ENCODE measurements at places on chromosomes 16 and 17.

GRCh38 chr16:3509470-3509928 lies 8.7 kb downstream of the CLUAP1 start:
- peak; percentile 52 for DNase-seq

- DNase-seq, result no peak
Observed at GRCh38 chr17:74163271-74163821, 40.1 kb upstream of the RPL38 start.

DNA sequence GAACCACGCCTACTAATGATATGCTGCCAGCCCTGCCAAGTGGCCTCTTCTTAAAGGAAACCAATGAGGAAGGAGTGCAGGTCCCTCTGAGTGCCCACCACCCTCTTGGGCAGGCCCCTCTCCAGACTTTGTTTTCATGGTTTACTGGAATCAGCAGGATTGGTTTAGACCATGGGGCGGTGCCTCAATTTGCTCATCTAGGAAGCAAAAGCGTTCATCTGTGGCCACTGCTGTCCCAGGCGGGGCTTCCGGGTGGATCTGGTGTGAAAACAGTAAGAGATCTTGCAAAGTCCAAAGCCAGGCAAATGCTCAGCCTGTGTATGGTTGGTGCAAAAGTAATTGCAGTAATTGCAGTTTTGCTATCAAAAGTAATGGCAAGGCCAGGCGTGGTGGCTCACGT lies 71.3 kb downstream of the AMFR start:
- no peak for DNase-seq

- no peak for DNase-seq
Observed at GRCh38 chr17:4503283-4504025, 4.8 kb downstream of the SPNS2 start.

- DNase-seq, result peak; percentile 51
Observed at GRCh38 chr17:35449371-35449931, 885 bp upstream of the SLFN13 start.

- DNase-seq, result no peak
Observed at GRCh38 chr17:31390748-31391495, 553 bp upstream of the RAB11FIP4 start.

DNA sequence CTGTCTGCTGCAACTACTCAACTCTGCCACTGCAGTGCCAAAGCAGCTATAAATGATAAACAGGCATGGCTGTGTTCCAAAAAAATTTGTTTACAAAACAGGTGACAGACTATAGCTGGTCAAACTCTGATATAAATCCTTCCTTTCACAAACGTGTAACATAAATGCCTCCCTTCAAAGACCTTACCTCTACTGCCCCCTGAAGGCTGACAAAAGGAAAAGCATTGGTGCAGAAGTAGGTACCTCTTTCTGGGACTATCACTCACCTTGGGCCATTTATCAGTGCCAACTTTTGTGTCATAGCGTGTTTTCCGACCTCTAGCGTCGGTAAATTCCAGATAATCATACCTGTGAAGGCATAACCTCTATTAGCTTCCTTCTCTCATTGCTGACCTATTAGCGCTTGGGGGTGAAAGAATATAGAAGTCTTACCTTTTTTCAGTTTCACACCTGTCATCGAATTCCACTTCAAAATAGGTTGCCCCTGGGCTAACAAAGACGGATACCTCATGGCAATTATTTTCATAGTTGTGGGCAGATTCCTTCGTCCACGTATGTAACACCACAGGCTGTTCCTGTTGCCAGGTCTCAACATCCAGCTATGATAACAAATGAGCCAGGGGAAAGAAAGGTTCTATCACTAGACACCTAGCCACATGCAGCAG lies 67.9 kb downstream of the ZZEF1 start:
- DNase-seq, result peak; percentile 40

DNA sequence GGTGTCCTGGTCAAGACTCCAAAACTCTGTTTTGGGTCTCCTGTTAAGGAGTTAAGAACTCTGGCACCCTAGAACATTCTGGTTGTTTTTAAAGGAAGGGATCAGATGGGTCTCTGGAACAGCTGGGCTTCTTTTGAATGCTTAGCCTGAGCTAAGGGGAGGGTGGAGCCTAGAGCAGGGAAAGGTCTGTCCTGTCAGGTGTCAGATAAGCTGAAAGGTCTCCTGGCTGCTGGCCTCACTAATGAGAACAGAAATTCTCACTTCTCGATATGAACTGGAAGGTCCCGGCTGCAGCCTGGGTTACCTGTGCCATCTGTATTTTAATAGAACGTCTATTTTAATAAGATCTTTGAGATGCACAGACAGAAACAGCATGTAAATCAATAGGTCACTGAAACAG lies 69.0 kb downstream of the RAP1GAP2 start:
- no peak for DNase-seq

DNA sequence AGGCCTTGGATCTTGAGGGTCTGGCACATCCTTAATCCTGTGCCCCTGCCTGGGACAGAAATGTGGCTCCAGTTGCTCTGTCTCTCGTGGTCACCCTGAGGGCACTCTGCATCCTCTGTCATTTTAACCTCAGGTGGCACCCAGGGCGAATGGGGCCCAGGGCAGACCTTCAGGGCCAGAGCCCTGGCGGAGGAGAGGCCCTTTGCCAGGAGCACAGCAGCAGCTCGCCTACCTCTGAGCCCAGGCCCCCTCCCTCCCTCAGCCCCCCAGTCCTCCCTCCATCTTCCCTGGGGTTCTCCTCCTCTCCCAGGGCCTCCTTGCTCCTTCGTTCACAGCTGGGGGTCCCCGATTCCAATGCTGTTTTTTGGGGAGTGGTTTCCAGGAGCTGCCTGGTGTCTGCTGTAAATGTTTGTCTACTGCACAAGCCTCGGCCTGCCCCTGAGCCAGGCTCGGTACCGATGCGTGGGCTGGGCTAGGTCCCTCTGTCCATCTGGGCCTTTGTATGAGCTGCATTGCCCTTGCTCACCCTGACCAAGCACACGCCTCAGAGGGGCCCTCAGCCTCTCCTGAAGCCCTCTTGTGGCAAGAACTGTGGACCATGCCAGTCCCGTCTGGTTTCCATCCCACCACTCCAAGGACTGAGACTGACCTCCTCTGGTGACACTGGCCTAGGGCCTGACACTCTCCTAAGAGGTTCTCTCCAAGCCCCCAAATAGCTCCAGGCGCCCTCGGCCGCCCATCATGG lies 4.0 kb upstream of the ADGRG3 start:
- DNase-seq, result no peak

DNA sequence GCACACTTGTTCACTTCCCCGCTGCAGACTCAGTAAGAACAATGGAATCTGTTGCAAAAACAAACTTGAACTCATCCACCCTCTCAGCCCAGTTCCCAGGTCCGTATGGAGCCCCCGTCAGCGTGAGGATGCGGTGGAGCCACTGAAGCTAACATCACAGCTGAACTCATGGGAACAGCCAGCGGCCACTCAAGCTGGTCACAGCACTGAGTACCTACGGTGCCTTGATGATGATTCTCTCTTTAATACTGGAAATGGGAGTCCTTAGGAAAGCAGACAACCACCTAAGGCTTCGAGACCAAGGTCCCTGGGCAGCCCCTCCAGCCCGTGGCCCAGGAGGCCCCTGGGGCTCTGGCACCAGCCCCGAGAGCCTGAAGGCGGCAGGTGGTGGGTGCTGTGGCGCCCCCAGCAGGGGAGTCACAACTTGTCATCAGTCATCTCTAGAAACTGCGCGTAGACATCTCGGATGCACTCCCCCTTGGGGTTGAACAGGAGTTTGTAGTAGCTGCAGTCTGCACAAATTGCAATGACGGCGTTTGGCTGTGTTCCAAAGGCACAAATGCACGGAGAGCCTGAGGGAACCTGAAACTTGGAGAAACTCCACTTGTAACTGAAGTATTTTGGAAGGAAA lies 31.0 kb upstream of the RHOT1 start:
- peak; percentile 34 for DNase-seq

DNA sequence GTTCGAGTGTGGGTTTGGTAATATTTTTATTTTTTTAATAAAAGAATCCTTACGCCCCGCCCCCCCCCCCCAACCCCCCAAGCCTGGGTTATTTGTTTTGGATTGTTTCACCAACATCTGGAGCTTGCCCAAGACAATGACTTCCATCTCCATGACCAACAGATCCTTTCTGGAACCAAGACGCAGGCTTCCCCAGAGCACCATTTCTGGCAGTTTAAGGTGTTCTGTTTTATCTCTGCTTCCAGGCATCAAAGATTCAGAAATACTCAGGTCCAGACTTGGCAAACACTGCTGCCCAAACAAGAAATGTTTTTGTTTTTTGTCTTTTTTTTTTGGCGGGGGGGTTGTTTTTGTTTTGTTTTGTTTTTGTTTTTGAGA lies 56.1 kb downstream of the PLXDC1 start:
- no peak for DNase-seq

DNA sequence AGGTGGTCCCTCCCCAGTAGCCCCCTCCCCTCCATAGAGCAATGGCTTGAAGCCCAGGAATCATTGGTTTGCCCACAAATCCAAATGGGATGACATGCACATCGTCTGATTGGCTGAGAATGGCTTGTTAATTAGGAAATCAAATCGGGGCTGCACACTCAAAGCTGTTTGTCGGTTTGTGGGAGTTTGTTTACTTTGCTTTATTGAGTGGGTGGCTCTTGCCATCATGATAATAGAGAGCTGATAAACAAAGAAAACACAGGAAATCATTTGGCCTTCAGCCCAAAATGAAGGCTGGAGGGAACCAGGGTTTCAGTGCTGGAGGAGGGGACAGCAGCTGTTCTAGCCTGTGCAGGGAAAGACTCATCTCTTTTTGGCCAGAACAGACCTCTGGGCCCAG lies 316.3 kb downstream of the CBLN1 start:
- DNase-seq, result no peak

GRCh38 chr17:67992548-67993152 lies 3.6 kb downstream of the C17orf58 start:
- peak; percentile 36 for DNase-seq

DNA sequence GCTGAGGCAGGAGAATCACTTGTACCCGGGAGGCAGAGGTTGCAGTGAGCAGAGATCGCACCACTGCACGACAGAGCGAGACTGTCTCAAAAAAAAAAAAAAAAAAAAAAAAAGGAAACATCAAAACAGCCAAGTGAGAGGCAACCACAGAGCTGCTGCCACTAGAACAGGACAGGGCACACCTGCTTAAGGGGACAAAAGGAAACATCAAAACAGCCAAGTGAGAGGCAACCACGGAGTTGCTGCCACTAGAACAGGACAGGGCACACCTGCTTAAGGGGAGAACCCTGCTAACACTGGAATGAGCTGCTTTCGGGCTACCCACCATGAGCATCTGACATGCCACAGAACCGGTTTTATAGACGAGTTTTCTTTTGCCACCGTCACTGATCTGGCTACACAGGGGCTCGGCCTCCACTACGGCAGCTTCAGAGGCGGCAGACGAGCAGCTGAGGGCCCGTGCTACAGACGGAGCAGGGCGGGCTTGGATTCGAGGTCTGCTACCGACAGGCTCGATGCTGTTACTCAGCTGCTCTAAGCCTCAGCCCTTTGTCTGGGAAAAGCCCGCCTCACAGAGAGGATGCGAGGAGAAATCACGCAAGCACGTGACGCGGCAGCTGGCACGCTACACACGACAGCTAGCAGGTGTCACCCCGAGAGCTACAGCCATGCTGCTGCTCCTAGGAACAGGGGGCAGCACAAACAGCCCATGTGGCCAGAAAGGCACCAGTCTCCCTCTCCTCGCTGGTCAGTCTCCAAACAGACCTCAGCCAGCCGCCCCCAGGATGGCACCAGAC lies 2.0 kb downstream of the P4HB start:
- no peak for DNase-seq

DNA sequence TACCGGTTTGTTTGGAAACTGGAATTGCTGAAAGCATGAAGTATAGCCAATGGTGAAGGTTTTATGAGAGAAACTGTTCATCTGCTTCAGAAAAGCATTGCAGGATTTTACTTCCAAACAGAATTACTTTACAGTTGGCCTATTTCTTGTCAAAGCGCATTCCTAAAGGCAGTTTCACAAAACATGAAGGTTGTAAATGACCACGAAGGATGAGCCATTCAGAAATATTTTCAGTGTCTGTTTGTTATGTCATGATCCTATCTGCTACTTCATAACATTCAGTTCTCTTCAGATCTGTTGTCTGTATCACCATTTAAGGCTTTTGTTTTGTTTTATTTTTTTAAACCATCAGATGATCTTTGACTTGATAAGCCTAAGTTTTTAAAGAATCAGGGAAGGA lies 45.7 kb downstream of the AATF start:
- peak; percentile 22 for DNase-seq

DNA sequence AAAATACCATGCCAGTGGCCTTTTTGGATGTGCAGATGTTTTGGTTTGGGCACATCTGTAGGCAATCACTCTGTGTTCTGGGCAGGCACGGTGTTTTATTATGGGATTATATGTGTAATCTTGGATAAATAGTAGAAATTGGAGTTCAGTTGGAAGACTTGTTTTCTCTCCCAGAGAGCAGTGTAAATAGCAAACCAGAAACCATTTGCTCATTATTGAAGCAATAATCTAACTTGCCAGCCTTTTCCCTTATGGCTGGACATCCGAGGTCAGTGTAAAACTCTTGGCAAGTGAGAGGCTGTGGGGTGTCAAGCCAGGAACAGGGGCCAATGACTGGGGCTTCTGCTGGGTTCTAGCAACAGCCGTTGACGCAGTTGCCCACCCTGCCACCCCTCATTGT lies 69.9 kb downstream of the IRX3 start:
- no peak for DNase-seq

DNA sequence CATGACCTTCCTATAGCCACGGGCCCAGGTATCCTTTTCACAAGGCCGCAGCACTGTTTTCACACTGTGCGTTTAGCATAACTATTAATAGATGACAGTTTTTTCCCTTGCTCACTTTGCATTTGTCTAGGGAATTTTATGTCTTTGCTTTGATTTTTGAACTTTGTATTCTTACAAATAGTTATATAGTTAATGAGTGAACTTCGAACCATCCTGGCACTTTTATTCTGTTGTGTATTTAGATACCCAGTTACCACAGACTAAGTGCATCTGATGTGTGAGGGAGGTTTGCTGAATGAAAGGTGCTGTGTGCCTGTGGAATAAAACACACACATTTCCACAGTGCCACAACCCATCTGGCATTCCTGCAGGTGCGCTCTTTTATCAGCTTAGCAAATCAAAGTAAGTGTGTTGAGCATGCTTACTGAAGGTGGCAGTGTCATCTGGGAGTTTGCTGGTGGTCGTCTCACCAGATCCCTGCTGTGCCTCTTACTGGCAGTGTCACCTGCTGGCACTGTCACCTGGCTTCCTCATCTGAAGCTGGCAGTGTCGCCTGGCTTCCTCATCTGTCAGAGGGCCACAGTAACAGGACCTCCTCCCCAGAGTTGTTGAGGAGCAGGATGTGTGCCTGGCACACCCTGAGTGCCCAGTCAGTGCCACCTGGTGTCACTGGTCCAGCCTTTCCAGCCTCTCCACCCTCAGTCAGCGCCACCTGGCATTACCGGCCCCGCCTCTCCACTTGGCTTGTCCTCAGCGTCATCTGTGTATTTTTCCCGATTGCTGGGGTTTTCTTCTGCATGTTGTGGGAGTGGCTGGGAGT lies 37.6 kb downstream of the USP10 start:
- peak; percentile 26 for DNase-seq

DNA sequence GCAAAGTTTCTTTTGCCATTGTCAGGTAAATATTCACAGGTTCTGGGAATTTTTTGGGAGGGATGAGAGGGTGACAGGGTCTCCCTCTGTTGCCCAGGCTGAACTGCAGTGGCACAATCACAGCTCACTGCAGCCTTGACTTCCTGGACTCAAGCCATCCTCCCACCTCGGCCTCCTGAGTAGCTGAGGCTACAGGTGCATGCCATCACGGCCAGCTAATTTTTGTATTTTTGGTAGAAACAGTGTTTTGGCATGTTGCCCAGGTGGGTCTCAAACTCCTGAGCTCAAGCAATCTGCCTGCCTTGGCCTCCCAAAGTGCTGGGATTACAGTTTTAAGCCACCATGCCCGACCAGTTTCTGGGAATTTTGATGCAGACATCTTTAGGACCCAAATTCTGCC lies 53.0 kb downstream of the IQCK start:
- DNase-seq, result no peak
